ENCODE measurements at places on chromosomes 5 and 9.
A peak's percentile ranks its signal among the peaks of the same experiment; 100 is the strongest.

DNA sequence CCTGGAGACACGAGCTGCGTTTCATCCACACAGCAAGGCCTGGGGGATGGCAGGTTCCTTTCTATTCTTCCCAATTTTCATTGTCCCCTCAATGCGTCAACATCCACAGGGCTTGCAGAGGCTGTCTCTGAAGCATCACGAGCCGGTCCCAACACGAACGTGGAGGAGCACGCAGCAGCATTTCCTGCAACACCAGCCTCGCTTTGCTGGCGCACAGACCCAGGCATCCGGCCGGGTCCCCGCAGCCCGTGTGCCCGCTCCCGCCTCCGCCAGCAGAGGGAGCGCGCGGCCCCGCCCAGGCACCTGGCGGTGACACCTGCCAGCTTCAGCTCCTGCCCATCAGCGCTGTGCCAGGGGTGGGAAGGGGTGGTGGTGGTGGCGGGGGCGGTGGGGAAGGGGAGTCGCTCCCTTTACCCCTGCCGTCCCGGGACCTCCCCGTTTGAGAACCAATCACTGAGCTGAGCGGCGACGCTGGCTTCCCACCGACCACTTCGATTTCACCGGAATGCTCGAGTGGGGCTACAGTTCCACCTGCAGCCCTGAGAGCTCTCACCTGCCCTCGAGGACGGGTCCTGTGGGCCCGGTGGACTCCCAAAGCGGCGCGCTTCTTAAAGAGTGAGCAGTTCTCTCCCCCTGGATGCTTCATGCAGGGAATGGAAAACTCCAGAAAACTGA, 464.5 kb downstream of the ICE1 start:
- DNase-seq: no peak

DNA sequence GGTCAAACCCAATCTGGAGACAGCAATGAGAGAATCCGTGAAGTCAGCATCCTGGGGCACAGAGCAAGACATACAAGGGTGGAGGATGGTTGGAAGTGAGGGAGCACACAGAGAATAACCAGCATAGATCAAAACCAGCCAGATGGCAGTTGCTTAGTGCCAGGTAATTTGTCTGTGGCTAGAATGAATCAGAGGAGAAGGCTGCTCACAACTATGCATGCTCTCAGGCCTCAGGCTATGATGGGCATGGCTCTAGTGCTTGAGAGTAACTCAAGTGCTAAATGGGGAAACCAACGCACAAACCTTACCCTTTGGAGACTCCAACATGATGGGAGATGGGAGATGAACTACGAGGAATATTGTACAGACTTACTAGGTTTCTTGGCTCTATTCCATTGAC, 160.8 kb downstream of the DMRT2 start:
- no peak for DNase-seq

- no peak for DNase-seq
Measured at GRCh38 chr5:81787474-81788242, 36.8 kb upstream of the SSBP2 start.

- DNase-seq: no peak
Measured at GRCh38 chr9:94928691-94929368, 202.3 kb downstream of the AOPEP start.

- no peak for DNase-seq
Measured at GRCh38 chr5:87125766-87126165, 141.9 kb upstream of the RASA1 start.

DNA sequence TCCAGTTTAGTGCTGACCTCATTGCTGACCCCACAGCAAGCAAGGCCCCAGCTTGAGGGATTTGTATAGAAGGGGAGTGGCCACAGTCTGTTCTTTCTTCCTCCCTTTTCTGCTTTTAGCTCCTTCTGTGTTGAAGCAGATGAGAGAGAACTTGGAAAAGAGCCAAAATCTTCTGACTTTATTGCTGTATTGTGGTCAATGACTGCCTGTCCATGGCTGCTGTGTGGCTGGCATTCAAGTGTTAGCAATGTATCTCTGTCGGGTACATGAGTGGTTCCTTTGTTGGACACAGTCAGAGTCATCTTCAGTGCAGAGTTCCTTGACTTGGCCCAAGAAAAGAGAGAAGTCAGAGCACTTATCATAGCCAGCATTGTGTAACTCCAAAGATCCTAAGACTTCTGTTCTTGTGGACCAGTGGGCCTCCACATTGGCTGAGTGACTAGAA, 154.1 kb downstream of the LRRC70 start:
- DNase-seq: no peak

GRCh38 chr9:38332625-38333024, 59.9 kb upstream of the ALDH1B1 start:
- DNase-seq: no peak

DNA sequence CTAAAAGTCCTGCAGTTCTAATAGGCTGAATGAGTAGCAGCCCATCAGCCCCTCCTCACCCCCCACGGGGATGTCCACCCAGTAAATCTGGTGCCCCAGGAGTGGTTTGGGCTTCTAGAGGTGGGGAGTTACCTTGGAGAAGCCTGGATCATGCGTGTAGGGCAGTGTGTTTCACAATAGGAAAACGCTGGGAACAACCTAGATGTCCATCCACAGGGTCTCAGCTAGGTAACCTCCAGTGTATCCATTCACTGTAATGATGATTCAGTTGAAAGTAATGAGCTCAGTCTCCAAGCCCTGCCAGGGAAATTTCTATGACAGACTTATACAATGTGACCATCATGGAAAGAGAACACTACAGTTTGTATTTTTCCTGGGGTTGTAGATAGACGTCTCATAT, 51.8 kb downstream of the NDST1 start:
- no peak for DNase-seq

DNA sequence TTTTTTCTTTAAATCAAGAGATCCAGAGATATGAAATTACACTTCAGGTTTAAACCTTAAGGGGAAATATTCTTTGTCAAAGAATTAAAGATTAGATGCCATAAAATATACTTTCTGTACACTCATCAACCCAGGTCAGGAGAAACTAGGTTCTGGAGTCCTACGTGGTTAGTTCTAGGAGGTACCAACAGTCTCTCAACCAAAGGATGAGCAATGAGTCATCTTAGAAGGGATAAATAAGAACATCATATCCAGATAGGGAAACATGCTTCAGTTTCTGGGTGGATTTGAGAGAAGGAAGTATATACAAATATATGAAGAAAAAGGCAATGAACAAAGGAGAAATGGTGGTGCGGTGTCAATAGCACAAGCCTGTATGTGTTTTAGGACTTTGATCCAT, 98.2 kb downstream of the CSNK1G3 start:
- no peak for DNase-seq

GRCh38 chr5:56625541-56625940, 189.8 kb upstream of the MAP3K1 start:
- no peak for DNase-seq

GRCh38 chr9:88447431-88447830, 59.2 kb downstream of the SPIN1 start:
- no peak for DNase-seq

- DNase-seq: no peak
Measured at GRCh38 chr5:16791904-16792597, 144.0 kb downstream of the MYO10 start.

DNA sequence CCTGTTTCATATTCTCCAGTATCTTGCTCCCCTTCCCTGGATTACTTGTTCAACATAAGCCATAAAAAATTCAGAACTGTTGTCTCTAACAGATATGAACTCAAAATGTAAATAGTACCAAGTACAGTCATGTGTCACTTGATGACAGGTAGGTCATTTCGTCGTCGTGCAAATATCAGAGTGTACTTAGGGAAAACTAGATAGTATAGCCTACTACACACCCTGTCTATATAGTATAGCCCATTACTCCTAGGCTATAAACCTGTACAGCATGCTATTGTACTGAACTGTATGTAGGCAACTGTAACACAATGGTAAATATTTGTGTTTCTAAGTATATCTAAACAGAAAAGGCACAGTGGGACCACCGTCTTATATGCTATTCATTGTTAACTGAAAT, 39.1 kb downstream of the SMIM15 start:
- DNase-seq: no peak

DNA sequence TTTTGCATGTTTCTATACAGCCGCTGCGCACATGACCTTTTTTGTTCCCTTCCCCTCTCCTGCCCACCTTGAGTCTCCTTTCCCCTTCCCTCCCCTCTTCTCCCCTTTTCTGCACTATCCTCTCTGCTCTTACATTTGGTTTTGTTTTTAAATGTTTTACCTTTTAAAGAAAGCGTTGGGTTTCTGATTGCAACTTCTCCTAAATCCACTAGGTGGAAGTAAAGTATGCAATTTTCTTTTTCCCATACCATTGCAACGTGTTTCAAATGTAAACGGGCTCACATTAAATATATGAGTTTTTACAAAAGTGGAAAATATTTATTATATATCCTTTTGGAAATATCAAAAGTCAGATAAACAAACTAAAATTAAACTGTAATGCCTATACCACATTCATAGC, 500.9 kb downstream of the DIRAS2 start:
- peak; percentile 22 for DNase-seq

DNA sequence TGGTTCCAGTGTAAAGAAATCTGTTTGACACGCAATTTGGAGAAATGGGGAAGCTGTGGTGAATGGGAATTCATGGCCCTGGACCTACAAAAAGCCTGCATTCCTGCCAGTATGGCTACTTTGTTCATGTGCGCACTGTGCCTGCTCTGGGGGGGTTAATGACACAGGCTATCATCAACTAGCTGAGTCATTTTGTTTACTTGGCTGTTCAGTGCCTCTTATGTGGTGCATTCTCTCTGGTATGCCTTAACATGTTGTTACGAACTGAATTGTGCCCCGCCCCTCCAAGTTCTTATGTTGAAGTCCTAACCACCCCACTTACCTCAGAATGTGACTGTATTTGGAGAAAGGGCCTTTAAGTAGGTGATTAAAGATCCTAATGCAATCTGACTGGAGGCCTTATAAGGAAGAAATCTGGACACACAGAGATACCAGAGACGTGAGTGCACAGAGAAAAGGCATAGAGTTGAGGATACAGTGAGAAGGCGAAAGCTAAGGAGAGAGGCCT, 20.4 kb upstream of the UBAP1 start:
- no peak for DNase-seq

- DNase-seq: no peak
Measured at GRCh38 chr5:179762781-179763176, 30.2 kb downstream of the MAML1 start.
